IPS DF 19.7 (cell line): ENCODE measurements at places on chromosomes 11 and 22.

DNA sequence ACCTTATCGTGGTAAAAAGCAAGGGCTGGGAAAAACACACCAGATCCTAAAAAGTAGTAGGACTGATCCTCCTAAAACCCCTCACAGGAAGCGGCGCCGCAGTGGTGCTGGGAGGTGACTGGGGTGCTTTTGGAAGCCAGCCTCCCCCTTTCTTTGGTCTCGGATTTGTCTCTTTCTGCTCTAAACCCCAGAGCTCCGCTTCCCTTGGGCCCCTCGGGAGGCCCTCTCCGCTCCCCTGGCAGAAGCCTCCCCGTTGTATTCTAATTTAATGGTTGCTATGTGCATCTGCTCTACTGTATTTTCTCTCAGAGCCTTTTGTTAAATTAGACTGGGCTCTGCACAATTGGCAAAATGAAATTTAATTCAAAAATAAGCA, 587.7 kb downstream of the OPCML start:
- DNase-seq: no peak

DNA sequence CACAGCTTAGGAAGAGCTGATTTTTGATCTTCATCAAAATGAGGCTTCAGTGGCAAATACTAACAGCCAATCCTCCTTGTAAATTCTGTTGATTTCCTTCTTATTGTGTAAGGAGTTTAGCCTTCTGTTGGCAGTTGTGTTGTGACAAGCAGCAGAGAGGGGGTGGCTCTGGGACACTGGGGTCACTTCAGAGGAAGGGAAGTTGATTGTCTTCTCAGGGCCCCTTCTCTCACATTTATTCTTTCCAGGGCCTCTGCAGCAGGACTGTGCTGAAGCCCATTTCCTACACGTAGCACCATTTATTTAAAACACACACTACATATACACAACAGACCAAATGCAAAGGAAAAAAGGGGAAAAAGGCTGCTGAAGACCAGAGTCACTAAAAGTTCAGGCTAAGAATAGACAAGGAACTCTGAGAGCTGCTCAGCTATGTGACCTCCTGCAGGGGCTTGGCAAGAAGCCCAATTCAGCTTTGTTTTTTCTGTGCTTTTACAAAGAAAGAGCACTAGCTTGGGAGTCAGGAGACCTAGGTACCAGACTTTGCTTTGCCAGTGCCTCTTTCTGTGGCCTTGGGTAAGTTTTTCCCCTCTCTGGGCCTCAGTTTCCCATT, 28.3 kb upstream of the UPB1 start:
- DNase-seq: no peak

- DNase-seq: no peak
Measured at GRCh38 chr22:26589367-26589844, 526 bp downstream of the TPST2 start.

GRCh38 chr11:14193644-14194043, 165.3 kb downstream of the RRAS2 start:
- DNase-seq: no peak

DNA sequence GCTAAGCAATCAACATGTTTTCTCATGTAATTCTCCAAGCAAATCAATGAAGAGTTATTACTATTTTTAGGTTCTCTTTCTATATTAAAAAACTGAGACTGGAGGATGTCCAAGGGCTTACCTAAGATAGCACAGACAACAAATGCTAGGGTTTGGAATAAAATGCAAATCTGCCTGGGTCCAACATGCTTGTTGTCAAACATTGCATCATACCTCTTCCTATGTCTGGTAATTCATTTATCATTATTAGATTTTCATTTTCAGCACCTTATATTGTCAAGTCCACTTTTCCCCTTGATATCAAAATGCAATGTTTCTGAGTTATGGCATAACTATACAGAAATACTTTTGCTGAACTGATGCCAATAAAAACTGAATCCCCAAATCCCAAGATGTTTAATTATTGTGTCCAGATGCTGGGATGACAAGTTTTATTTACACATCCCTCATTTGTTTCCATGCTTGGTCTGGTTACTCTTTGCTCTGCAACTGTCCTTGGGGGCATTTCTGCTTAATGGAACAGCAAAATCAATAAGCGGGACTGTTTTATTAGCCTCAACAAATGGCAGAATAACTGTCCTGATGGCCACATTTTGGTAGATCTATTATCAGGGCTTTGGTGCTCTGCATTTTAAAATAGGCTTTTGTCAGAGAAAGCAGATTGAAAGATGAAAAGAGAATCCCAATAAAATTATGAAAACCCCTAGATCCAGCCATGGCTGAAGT, 86.0 kb downstream of the C11orf87 start:
- no peak for DNase-seq

- DNase-seq: no peak
Measured at GRCh38 chr11:116840224-116840745, 2.9 kb upstream of the APOA1 start.

DNA sequence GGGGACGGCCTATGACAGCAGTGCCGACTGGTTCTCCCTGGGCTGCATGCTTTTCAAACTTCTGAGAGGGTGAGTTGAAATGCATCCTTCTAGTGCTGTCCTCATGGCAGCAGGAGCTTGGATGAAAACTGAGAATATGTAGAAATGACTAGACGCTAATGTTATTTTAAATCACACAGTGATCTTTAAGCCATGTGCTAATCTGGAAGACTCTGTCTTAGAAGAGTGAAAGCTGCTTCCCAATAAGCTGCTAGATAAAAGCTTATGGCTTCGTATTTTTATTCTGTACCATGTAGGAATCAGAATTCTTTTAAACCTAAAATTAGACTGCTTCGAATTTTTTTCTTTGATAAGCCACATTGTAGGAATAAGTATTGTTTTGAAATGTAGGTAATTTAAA, 46.8 kb upstream of the MYO18B start:
- no peak for DNase-seq

- no peak for DNase-seq
Measured at GRCh38 chr11:101509922-101510321, 73.9 kb downstream of the TRPC6 start.

DNA sequence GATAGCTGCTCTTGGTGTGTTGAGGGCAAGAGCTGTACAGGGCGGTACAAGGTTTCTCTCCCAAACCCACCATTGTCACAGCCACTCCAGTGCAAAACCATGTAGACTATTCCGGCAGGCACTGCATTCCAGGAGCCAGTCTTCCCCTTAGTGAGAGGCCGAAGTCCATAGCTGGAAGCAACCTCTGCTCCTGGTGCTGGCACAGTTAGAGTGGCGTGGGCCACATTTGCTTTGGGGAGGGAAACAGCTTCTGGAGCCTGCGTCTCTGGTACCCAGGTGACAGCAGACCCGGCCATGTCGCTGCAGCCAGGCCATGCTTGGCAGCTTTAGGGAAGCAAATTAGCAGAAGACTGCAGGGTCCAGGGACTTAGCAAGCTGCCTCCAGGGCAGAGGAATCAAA, 788.0 kb downstream of the BRD1 start:
- DNase-seq: no peak

DNA sequence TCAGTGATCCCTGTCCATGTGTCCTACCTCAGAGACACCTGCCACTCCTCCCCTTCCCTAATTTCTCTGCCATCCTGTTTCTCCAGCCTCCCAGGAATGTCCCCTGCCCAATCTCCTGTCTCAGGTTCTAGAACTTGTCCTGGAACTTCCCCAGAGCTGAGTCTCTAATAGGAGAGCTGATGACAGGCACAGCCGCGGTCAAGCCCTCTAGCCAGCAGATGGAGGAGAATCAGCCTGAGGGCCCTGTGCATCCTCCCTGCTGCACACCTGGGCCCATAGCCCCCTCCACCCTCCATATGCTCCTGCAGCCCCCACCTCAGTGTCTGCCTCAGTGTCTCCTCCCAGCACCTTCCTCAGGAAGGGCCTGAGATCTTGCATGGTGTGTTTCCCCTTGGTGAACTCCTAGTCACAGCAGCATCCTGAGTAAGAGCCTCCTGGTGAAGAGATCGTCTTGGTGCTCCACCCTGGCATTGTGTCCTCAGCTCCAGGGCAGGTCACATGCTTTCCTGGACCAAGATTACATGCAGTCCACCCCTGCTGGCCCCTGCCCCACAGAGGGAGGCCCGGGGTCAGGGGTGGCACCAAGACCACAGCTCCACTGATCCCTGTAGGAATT, 43.9 kb upstream of the VPREB1 start:
- no peak for DNase-seq

GRCh38 chr11:78603792-78604191, 29.1 kb upstream of the NARS2 start:
- DNase-seq: no peak

DNA sequence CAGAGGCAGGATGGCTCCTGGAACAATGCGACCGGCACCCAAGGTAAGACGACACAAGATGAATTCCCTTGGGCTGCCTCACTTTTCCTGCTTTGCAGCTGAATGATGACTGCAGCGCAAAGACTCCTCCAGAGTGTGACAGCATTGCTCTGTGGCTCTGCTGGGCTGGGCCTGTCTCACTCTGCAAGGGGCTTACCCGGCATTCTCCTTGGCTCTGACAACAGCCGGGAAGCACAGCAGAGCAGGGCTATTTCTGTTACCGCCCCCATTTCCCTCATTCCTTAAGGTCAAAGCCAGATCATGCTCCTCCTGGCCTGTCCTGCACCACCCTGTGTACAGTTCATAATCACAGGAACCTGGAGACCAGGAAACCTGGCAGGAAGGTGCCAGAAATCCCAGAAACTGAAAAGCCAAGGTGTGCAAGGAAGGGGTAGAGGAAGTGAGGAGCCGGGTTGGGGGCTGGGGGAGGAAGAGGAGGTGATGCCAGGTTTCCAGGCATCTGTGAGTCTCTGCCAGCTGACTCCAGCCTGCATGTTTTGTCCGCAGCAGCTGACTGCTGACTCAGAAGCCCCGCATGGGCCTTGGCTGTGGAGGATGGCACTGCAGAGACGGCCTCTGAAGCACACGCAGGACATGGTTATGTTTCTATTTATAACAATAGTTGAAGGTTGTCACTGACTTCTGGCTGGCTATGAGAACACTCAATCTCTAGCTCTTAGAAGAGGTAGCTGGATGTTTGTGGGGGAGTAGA, 113.6 kb downstream of the MICAL3 start:
- DNase-seq: no peak

DNA sequence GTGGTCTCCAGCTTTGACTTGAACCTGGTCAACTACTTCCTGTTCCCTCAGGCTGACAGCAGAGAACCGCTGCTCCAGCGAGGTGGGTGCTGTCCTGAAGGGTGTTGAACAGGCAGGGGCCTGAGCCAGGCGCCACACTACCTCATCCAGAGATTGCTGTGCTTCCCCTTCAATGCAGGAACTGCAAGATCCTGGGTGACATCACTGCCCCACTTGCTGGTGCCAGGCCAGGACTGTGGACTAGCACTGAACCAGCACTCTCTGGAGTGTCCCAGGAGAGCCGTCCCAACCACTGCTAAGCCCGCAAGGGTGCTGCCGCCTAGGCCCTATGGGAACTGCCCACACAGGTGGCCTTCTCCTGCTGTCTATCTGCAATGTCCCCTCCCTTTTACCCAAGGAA, 51.7 kb downstream of the GAB4 start:
- DNase-seq: no peak

DNA sequence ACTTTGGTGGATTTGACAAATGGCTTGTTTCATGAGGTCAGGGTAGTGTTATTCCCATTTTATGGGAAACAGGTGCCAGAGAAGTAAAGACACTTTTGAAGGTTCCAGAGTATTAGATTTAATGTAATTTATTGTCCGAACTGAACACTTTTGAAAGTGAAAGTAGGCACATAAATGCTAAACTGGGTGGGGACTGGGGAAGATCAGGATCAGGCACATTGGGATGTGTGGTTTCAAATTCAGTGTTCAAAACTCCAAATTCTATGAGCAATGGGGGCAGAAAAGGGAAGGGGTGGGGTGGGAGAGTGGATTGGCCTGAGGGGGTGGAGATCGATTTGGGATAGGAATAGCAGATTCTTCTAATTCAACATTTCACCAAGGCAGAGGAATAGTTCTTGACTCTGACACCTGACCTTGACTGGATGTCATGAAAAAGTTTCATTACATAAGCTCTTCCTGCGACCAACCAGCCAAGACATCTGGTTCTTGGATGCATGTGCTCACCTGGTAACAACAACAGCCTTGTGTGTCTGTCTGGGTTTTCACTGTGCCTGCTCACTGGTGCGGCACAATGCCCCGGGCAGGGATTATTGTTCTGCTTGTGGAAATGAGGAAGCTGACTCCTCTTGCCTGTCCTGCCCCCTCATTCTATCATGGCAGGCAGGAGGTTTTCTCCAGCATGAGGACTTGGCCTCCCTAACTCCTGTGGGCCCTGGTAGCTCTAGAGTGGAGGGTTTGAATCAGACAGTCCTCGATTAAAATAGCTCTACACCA, 10.8 kb downstream of the PPFIBP2 start:
- no peak for DNase-seq

DNA sequence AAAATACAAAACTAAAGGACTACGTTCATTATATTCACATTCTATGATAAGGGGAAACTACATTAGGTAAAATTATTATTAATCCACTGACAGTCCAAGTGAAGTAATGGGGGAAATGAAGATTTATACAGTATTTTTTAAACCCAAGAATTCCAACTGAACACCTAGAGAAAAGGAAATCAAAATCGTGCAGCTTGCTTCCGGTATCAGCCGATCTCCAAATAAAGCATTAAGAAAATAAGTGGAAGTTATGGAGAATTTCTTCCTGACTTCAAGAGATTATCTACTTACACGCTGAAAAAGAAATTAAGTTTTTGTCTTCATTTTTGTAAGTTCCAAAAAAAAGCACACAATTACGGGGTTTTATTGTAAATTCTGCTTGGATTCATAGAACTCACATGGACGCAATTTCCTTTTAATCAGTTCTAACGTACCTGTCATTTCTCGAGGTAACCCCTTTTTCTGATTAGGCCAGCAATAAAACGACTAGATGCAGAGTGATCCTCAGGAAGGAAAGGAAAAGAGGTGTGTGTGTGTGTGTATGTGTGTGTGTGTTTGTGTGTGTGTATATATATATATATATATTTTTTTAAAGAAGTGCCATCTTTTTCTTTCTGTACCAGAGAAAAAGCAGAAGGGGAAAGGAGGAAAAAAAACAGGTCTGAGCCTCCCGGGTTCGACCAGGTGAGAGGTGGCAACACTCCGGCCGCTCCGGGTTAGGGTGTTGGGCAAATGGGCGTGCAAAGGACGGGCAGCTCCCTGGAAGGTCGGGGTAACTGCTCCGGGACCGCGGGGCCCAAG, 1.1 kb downstream of the ZBTB44 start:
- DNase-seq: no peak

- DNase-seq: no peak
Measured at GRCh38 chr11:111586388-111586831, 15.8 kb upstream of the SIK2 start.

- no peak for DNase-seq
Measured at GRCh38 chr11:31442086-31442485, 67.3 kb downstream of the IMMP1L start.
